ENCODE measurements at places on chromosomes 12 and 14.

- no peak overlapping the region for H3K4me3 ChIP-seq
- no peaks in the 10 kb centered on the region for H3K36me3 ChIP-seq
- no peak overlapping the region for H3K27ac ChIP-seq
- no peak for DNase-seq
These were observed 41.1 kb upstream of the CFAP54 start for GRCh38 chr12:96448300-96448699.

DNA sequence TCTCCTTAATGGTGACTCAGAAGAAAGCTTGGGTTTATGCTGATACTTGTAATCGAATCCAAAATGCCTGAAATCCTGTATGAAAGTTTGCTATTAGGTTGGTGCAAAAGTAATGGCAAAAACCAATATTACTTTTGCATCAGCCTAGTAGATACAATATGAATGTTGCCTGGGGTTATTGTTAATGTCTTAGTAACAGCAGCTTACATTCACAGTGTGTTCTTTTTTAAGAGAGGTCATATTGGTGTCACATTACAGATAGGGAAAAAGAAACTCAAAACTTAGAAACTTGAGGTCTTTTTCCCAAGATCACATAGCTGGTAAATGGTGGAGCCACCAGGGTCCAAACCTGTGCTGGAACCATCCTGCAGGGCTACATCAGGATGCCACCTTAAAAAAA is 25.2 kb downstream of the SRGAP1 start:
- H3K27ac ChIP-seq, result no peak overlapping the region
- DNase-seq, result no peak
- H3K4me1 ChIP-seq, result peaks cover 44% of the 10 kb centered on the region
- H3K4me3 ChIP-seq, result no peak overlapping the region
- H3K36me3 ChIP-seq, result no peaks in the 10 kb centered on the region

DNA sequence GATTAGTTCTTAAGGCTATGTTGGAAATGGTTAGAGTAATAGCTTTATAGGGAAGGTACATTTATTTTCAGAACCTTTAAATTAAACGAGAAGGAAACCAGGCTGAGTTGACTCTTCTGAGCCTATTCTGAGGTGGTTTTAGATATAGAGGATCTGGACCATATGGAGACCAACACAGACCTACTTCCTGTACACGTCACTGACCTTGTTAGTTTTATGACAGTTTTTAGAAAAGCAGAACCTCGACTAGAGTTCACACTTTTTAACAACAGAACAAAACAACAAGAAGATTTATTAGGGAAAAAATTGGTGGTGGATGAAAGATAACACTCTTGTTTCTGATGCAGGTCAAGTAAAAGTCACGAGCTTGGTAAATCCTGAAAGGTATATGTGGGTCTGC is 107.1 kb downstream of the NPAS3 start:
- no peak for DNase-seq
- H3K4me1 ChIP-seq, result no peaks in the 10 kb centered on the region
- no peak overlapping the region for H3K27ac ChIP-seq
- no peaks in the 10 kb centered on the region for H3K27me3 ChIP-seq
- H3K4me3 ChIP-seq, result no peak overlapping the region

GRCh38 chr14:67251573-67252226 is 10.5 kb downstream of the PALS1 start:
- H3K4me3 ChIP-seq, result no peak overlapping the region
- no peak overlapping the region for H3K27ac ChIP-seq
- no peaks in the 10 kb centered on the region for H3K27me3 ChIP-seq
- peak; percentile 24 for DNase-seq

GRCh38 chr14:92665661-92666110 is 82.7 kb downstream of the LGMN start:
- H3K4me1 ChIP-seq, result no peaks in the 10 kb centered on the region
- no peaks in the 10 kb centered on the region for H3K27me3 ChIP-seq
- H3K36me3 ChIP-seq, result no peaks in the 10 kb centered on the region
- no peak overlapping the region for H3K4me3 ChIP-seq
- no peak for DNase-seq

GRCh38 chr12:124837958-124838803 is 25.5 kb downstream of the SCARB1 start:
- no peaks in the 10 kb centered on the region for H3K27me3 ChIP-seq
- H3K27ac ChIP-seq, result 0 out of 2 replicates have a peak overlapping the region, but pooled peaks have one; percentile 63
- H3K4me1 ChIP-seq, result peaks cover 17% of the 10 kb centered on the region
- no peak for DNase-seq

DNA sequence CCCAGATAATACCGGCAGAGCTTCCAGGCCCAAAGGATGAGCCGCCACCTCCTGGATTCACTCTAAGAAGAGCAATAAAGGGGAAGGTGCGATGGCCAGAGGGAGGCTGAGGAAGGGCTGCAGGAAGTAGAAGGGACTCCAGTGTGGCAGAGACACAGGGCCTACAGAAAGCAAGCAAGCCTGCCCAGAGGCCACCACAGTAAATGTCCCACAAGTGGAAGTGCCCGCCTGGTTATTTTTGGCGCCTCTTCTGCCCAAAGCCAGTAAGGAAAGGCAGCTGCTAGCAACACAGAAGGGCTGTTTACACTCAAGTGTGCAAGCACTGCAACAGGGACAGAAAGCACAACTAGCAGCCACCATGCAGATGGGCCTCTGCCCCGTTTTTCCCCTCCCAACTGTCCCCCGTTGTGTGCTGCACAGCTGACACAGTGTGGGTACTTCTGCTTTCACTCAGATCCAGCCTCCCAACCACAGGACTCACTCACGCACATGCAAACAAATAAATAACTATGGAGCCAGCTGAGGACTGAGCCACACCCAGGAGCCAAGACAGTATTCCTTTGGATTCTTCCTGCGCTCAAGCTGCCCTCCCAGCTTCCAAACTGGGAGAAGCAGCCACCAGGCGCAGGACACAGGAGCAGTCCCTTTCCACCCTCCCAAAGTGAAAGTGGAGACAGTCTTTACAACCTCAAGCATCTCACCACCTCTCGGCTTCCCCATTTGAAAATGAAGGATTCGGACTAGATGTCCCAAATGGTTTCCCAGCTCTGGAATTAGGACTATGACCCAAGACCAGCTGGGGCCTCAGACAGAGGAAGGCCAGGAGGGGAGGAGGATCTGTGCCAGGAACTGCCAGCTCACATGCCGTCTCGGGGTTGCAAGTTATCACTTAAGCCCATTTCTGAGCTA is 40.0 kb upstream of the PNMA1 start:
- H3K27me3 ChIP-seq, result peaks cover 13% of the 10 kb centered on the region
- no peak for DNase-seq
- no peaks in the 10 kb centered on the region for H3K36me3 ChIP-seq
- H3K4me1 ChIP-seq, result peaks cover 17% of the 10 kb centered on the region
- no peak overlapping the region for H3K4me3 ChIP-seq

DNA sequence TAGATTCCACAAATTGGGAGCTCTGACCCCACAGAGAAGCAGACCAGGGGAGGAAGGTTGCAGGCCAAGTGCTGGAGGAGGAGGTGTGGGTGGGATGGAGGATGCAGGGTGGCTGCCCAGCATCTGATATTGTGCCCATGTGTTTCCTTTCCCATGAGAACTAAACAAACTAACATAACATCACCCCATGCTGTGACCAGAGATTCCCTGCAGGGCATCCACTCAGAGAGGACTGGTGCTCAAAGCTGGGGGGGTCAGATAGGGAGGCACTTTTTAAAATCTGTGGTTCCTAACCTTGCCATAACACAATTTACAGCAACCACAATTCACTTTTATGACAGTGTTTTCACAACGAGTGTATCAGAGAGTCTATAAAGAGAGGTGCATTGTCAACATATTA is 1277.6 kb downstream of the AACS start:
- DNase-seq, result no peak
- H3K27ac ChIP-seq, result no peak overlapping the region
- H3K27me3 ChIP-seq, result no peaks in the 10 kb centered on the region
- H3K4me3 ChIP-seq, result no peak overlapping the region

DNA sequence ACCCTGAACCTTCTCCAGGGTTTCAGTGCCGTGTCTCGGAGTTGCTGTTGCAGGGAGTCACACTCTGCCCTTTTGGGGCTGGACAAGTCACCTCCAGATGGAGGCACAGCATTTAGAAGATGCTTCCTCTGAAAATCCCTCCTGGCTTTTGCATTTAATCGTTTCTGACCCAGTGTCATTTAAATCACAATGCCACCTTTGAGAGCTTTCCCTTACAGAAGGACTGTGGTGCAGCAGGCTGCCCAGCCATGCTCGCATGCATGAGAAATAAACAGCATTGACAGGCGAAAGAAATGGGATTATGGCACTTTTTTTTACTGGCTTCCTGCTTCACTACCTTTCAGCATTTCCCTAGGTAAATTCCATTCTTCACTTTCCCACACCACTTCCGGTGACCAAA is 113.4 kb upstream of the DYRK2 start:
- H3K27ac ChIP-seq, result 0 out of 2 replicates have a peak overlapping the region, but pooled peaks have one; percentile 29
- no peaks in the 10 kb centered on the region for H3K27me3 ChIP-seq
- no peak overlapping the region for H3K4me3 ChIP-seq

DNA sequence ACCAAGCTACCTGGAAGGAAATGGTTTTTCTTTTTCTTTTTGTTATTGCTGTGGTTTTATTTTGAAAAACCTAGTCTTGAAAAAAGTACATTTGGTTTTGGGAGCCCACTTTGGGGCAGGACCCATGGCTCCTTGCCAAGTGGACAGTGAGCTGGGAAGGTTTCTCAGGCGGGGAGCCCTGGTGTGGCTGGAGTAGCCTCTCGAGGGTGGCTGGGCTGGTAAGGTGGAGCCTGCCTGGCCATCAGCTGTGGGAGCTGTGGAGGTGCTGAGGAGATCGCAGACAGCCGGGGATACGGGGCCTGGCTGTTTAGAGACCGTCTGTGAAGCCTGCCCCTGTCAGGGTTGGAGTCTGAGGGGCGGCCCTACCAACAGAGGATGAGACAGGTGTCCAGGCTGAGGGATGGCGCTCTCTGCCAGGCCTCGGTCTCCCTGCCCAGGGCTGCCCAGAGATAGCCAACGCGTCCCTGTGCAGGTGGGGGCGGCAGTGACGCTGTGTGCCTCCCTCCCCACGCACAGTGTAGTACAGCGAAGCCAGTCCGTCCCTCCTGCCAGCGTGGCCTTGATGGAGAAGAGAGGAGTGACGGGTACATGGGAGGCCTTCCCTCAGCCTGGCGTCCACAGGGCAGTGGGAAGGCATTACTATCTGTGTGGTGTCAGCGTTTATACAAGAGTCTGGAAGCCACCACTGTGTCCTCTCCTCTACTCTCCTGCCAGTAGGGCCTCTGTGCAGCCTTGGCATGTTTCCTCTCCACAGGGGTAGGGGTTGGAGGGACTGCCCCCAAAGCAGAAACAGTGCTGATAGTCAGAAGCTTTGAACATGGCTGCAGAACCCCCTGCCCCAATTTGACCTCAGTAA is 5.9 kb downstream of the RIN3 start:
- peaks cover 17% of the 10 kb centered on the region for H3K27me3 ChIP-seq
- H3K36me3 ChIP-seq, result no peaks in the 10 kb centered on the region
- H3K4me3 ChIP-seq, result no peak overlapping the region
- DNase-seq, result no peak
- no peaks in the 10 kb centered on the region for H3K4me1 ChIP-seq

GRCh38 chr12:69047990-69048389 is 115.0 kb upstream of the CPM start:
- H3K4me3 ChIP-seq, result no peak overlapping the region
- H3K27me3 ChIP-seq, result no peaks in the 10 kb centered on the region
- no peak for DNase-seq
- H3K36me3 ChIP-seq, result no peaks in the 10 kb centered on the region
- no peak overlapping the region for H3K27ac ChIP-seq

- H3K36me3 ChIP-seq, result peaks cover 25% of the 10 kb centered on the region
- no peaks in the 10 kb centered on the region for H3K4me1 ChIP-seq
- H3K27ac ChIP-seq, result peak overlapping the region; percentile 72
- peak; percentile 91 for DNase-seq
- no peaks in the 10 kb centered on the region for H3K27me3 ChIP-seq
- no peak overlapping the region for H3K4me3 ChIP-seq
These were observed 43.4 kb downstream of the RNF34 start for GRCh38 chr12:121443193-121443870.

DNA sequence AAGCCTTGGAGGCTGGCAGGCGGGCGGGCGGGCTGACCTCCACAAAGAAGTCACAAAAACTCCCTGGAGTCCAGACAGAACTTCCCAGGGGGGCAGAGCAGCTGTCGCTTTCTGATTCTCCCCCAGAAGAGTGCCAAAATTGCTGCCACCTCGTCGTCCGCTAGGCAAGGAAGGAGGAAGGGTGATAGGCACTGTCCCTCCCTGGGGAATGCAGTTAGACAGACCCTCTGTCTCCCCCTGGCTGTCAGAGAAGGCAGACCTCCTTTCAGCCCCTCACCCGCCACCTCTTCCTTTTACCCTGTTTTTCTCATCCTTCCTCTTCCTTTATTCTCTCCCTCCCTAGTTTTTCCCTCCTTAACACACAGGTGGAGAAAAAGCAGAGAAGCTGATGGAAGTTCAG is 18.7 kb downstream of the GRIN2B start:
- no peaks in the 10 kb centered on the region for H3K27me3 ChIP-seq
- DNase-seq, result peak; percentile 82
- H3K36me3 ChIP-seq, result no peaks in the 10 kb centered on the region
- H3K27ac ChIP-seq, result no peak overlapping the region
- H3K4me3 ChIP-seq, result no peak overlapping the region

DNA sequence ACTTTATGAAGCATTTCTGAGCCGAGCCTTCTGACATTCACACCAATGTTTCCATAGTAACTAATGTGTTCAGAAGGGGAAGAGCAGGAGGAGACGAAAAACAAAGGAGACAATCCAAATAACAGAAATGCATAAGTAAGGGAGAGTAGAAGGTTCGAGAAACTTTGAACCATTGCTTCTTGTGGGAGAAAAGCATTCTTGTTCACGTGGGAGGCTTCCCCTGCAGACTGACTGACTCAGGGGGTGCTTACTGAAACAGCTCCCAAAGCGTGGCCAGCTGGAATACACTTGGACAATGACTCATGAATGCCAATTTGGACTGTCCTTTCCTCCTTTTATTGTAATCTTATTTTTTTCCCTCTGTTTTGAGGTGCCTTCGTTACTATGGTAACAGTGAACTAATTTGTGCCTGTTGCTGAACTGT is 73.9 kb downstream of the NEDD1 start:
- H3K27ac ChIP-seq, result no peak overlapping the region
- H3K4me1 ChIP-seq, result peaks cover 4% of the 10 kb centered on the region
- DNase-seq, result no peak
- H3K27me3 ChIP-seq, result peaks cover 3% of the 10 kb centered on the region
- no peak overlapping the region for H3K4me3 ChIP-seq

DNA sequence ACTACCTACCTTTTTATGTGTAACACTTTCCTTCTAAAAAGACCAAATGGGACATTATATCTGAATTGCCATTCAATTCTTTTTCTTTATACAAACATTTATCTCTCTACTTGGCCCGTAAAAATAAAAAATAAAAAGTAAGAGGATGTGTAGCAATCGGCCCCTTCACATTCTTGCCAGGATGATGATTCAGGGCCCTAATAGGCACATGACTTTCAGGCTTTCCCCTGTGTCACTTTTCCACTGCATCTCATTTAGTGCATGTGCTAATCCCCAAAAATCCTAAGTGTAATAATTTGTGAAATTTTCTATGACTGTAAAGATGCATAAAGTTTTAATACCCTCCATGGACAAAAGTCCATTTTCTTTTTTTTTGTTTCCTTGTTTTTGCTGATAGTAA is 23.0 kb upstream of the ATP2B1 start:
- H3K4me3 ChIP-seq, result no peak overlapping the region
- no peaks in the 10 kb centered on the region for H3K27me3 ChIP-seq
- no peak for DNase-seq
- H3K27ac ChIP-seq, result no peak overlapping the region
- no peaks in the 10 kb centered on the region for H3K36me3 ChIP-seq

GRCh38 chr12:52185400-52185967 is 6.3 kb downstream of the KRT80 start:
- H3K27ac ChIP-seq, result no peak overlapping the region
- no peak overlapping the region for H3K4me3 ChIP-seq
- no peaks in the 10 kb centered on the region for H3K36me3 ChIP-seq
- H3K27me3 ChIP-seq, result no peaks in the 10 kb centered on the region
- no peak for DNase-seq
